ENCODE measurements at places on chromosomes 7 and 10. TPM values are rescaled to one million over a fixed set of nuclear protein-coding genes. Genes with fewer than 3 reads are reported as not detected.

GAD2 gene
- polyA plus RNA-seq: not detected

SUN3 gene
- not detected for polyA plus RNA-seq

ZNF282 gene
- polyA plus RNA-seq: 20.1 TPM

CXCL12 gene
- polyA plus RNA-seq: 49.2 TPM

C7orf25 gene
- polyA plus RNA-seq: 6.8 TPM

PRRT4 gene
- 1.3 TPM for polyA plus RNA-seq

HOXA7 gene
- polyA plus RNA-seq: 14.2 TPM

CAV2 gene
- polyA plus RNA-seq: 86.5 TPM

KLF14 gene
- 0.03 TPM for polyA plus RNA-seq

GDF10 gene
- polyA plus RNA-seq: 1.8 TPM

AOC1 gene
- not detected for polyA plus RNA-seq

AKR1C1 gene
- polyA plus RNA-seq: 124 TPM

PTPRN2 gene
- polyA plus RNA-seq: 4.4 TPM

NXPH1 gene
- polyA plus RNA-seq: 0.14 TPM

NUTM2E gene
- polyA plus RNA-seq: 0.47 TPM

PRXL2A gene
- 59.1 TPM for polyA plus RNA-seq

KIAA1549 gene
- polyA plus RNA-seq: 1.6 TPM

CYP3A7 gene
- polyA plus RNA-seq: 0.06 TPM

VIPR2 gene
- polyA plus RNA-seq: 7.8 TPM

CLRN3 gene
- not detected for polyA plus RNA-seq

LHFPL3 gene
- polyA plus RNA-seq: not detected

CYP2C19 gene
- 0.06 TPM for polyA plus RNA-seq

CDK14 gene
- polyA plus RNA-seq: 8.8 TPM

CALML5 gene
- polyA plus RNA-seq: not detected

NME8 gene
- polyA plus RNA-seq: not detected

COBL gene
- polyA plus RNA-seq: 1.6 TPM

TAS2R5 gene
- polyA plus RNA-seq: 0.87 TPM

NPTX2 gene
- 12.1 TPM for polyA plus RNA-seq

UNC5B gene
- 10.1 TPM for polyA plus RNA-seq

HSPB1 gene
- polyA plus RNA-seq: 2,722 TPM

DENND2A gene
- 16.9 TPM for polyA plus RNA-seq

HMX2 gene
- not detected for polyA plus RNA-seq

SFRP4 gene
- polyA plus RNA-seq: 2.2 TPM

GRM3 gene
- not detected for polyA plus RNA-seq

HBP1 gene
- polyA plus RNA-seq: 68.2 TPM

ADCY1 gene
- 1.2 TPM for polyA plus RNA-seq

OGDHL gene
- polyA plus RNA-seq: 0.87 TPM

GRM8 gene
- 2.1 TPM for polyA plus RNA-seq

TACR2 gene
- 121 TPM for polyA plus RNA-seq

CALML3 gene
- not detected for polyA plus RNA-seq

CCSER2 gene
- polyA plus RNA-seq: 22.1 TPM

MBL2 gene
- polyA plus RNA-seq: 0.05 TPM

COL26A1 gene
- polyA plus RNA-seq: 0.06 TPM

TCAF2 gene
- 3.1 TPM for polyA plus RNA-seq

GATA3 gene
- polyA plus RNA-seq: 17.9 TPM

LDB3 gene
- polyA plus RNA-seq: 8.2 TPM

POLR3A gene
- 5.8 TPM for polyA plus RNA-seq

STK31 gene
- polyA plus RNA-seq: 0.06 TPM

FXYD4 gene
- polyA plus RNA-seq: not detected

All from urinary bladder (tissue), 4 donors.